ENCODE measurements at places on chromosomes 5 and 9.

- no peak for DNase-seq
Measured at GRCh38 chr5:110840347-110840960, 101.6 kb downstream of the SLC25A46 start.

GRCh38 chr9:37840560-37841194, 40.1 kb downstream of the DCAF10 start:
- no peak for DNase-seq

DNA sequence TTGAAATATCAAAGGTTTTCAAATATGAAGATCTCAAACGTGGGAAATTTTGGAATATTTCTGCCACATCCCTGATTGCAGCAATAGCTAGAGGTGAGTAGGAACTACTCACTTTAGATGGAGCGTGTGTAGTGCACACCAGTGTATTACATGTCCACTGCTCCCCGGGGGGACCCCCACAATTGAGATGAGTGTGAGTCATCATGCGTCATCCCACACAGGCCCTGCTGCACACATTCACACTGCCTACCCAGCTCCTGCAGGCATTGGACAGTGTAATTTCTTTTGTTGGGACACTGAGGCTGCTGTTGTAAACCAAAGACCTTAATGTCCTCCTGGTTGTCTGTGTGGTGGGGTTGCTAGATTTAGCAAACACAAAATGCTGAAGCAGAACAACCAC, 280.0 kb downstream of the GAS1 start:
- DNase-seq = no peak

DNA sequence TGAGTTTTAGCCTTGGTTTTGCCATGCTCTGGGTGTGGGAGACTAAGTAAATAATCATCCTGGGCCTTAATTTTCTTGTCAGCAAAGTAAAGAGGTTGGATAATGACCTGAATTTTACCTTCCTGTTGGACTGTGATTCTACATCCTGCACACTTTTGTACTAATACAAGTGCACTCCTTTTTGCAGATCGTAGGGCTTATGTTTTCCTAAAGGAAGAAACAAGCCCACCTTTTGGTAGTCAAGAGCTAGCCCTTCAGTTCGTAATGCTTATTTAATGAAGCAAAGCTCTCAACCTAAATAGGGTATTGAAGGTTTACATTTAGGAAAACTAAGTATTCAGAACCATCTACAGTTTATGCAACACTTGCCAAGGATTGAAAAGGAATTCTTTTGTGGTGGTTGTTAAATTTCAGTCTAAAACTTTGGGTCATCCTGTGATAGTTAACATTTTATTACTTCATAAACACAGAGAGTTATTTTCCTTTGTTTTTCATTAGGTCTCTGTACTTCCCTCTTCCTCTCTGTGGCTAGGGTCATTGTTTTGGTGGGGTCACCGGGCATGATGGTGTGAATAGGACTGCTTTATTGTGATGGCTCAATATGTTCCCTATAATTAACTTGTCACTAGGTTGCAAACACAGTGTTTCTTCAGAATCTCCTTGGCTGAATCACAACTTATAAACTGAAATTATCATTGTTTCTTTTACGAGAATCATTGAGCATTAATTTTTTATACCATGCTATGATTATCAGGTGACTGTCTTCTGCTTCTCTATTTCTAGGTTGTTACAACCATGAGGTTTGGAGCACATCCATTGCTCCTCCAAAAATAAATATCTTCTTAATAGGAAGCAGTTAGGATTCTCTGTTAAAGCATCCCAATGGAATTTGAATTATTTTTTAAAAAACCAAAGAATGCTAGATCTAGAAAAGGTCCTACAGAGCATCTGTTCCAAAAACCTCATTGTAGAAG, 28.5 kb downstream of the SPINK5 start:
- no peak for DNase-seq

GRCh38 chr9:72812559-72813111, 140.2 kb downstream of the ALDH1A1 start:
- DNase-seq = no peak

- DNase-seq = no peak
Measured at GRCh38 chr5:135456238-135457099, 4.3 kb upstream of the TIFAB start.

- no peak for DNase-seq
Measured at GRCh38 chr5:172647352-172648012, 6.4 kb downstream of the NEURL1B start.

DNA sequence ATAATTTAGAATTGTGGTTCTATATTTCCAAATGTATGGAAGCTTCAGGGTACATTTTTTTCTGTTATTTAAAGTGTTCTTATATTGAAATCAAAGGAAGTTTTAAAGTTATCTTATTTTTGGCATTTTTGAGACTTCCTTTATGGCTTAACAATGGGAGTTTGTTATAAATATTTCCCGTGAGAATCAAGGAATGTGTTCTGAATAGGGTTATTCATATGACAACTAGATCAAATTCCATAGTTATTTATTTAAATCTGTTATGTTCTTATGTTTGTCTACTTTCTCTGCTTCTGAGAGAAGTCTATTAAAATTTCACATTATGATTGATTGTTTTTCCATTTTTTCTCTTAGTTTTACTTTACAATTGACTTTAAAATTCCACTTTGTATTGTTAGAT, 135.1 kb downstream of the ADAMTS16 start:
- DNase-seq = no peak

- no peak for DNase-seq
Measured at GRCh38 chr5:16492398-16493140, 27.0 kb upstream of the ZNF622 start.

DNA sequence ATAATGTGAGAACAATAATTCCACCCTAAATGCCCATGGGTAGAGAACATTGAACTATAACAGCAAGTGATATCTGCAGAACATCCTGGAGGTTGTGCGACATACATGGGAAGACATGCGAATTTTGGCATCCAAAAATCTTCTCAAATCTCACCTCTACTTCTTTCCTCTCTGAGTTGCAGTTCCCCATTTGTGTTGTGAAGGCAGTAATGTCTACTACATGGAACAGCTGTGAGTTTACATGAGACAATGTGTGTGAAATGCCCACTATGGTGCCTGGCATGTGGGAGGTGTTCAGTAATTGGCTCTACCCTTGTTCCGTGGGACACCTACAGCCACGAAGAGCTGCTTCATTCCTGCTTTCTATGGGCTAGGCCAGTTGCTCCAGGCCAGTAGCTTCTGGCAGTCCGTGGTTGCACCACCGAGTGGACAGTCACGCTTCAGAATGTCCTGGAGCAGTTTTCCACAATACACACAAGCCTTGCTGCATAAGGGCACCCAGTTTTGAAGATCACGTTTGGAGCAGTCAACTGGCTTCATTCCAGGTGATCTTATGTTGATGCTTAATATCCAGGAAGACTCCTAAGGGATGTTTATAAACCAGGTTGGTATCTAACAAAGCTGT, 297.7 kb downstream of the DEPDC1B start:
- DNase-seq = no peak

- DNase-seq = no peak
Measured at GRCh38 chr5:395921-396530, 47.0 kb upstream of the EXOC3 start.

DNA sequence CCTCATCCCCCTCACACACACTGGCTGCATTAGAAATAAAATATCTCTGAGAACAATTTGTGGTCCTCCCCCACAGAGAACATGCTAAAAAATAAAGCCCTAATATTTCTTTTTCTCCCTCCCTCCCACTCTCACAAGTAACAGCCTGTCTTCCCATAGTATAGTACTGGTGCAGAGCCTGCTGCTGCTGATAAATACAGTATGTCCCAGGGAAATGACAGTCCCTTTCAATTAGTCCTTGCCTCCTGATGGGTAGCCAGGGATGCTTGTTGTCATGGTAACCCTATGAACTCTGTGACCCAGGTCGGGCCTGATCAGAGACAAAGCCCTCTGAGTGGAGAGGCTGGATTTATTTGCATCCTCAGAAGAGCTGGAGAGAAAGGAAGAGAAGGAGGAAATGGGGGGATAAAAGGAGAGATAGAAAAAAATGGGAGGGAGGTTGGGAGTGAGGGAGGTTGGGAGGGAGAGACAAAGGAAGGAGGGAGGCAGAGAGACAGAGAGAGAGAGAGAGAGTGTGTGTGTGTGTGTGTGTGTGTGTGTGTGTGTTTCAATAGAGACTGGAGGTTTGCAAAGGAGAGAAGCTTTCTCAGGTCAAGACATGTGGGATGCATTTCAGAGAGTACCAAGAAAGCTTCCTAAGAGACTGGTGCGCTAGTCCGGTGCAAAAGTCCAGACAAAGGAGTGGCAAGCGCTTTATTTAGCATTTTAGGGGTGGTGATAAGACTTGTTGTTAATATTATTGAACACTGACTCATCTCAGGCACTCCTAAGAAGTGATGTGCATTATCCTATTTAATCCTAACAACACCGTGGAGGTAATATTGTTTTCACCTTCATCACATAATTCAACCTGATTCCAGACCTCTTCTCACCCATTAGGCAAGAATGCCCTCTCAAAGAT, 260.8 kb downstream of the FAM114A2 start:
- DNase-seq = no peak

DNA sequence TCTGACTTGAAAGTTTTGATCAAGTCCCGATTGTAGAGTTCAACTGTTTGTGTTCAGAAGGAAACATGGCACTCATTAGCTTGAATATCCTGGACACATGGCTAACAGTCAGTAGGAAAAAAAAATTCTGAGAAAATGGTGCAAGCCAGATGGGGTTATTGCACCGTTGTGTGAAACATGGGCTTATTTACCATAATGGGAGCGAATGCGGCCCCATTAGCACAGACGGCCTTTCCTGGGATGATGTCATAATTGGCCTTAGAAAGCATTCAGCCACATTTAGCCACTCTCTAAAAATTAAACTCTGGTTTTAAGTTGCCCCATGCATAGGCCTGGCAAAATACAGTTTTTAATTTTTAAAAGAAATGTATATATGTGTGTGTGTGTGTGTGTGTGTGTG, 112.1 kb downstream of the IRX2 start:
- no peak for DNase-seq

DNA sequence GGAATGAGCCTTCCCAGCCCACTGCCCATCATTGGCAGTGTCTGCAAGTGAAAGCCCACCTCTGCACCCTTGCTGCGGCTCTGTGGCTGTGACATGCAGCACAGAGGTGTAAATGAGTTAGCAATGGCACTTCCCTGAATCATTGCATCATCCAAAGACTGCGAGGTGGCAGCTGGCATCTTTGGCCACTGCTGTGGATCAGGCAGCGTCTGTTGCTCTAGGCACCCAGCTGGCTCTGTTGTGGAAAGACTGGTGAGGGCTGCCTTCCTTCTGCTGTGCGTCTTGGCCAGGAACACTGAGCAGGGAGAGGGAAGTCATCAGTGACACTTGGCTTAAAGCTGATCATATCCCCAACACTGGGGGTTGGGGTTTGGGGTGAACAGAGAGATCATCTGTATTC, 64.5 kb downstream of the MFAP3 start:
- no peak for DNase-seq

DNA sequence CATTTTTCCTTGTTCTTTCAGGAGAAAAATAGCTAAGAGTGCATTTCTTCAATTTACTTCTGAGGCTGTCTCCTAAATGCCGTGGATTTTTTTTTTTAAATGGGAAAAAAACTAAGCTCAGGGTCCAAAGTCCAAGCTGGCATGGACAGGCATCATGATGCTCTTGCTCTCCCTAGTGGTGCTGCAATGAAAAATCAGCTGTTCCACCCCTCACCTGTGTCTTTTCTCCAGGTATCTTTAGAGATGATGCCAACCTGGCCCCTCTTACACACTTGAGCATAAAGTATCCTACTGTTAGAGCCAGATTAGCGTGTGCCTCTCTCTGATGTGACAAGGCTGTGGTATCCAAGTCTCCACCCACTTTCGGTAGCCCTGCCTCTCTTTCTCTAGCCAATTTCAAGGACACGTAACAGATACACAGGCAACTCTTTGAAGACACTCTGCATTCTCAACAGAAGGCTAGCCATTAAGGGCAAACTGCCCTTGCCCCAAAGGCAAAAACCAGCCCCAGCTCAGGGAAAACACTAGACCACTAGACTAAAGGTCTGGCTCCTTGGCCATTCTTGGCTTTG, 208.8 kb downstream of the SAXO1 start:
- no peak for DNase-seq

DNA sequence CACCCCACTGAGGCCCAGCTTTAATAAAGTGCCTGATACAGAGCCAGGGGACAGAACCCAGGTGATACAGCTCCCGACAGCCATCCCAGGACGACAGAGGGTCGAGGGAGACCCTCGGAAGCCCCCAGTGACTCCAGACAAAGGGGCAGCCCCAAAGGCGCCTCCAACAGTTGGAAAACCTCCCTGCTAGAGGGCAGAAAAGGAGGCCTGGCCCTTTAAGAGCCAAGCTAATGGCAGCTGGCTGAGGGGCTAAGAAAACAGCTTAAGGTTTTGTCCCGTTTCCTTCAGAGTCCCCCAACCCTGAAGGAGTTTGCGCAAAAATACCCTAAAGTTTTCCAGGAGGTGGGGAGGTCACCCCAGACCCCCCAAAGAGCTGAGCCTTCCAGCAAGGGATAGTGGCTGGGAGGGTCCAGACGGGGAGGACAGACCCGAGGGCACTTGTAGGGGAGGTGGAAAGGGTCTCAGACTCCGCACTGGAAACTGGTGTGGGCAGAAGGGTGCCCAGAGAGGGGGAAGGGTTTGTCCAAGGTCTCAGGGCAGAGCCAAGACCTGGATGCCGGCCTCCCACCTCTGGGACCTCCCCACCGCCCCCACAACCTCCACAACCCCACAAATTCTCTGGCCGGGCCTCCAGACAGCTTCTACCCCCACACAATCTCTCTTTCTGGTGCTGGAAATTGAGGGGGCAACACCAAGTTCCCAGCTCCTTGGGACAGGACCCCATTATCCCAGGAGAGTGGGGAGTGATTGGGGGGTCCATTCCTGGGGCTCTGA, 8.2 kb upstream of the AK1 start:
- DNase-seq = no peak

GRCh38 chr9:132216861-132217619, 55.2 kb downstream of the NTNG2 start:
- DNase-seq = no peak

GRCh38 chr9:133943781-133944745, 48.1 kb downstream of the VAV2 start:
- no peak for DNase-seq

DNA sequence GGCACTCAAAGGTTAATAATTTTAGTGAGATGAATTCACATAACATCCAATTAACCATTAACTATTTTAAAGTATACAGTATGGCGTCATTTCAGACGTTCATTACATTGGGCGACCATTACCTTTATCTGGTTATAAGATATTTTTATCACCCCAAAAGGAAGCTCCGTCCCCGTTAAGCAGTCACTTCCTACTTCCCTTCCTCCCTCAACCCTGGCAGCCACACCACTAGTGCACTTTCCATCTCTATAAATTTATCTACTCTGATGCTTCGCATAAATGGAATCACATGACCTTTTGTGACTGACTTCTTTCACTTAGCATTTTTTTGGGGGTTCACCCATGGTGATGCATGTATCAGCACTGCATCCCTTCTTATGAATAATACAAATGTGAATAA, 168.3 kb upstream of the PUM3 start:
- no peak for DNase-seq

- no peak for DNase-seq
Measured at GRCh38 chr5:152701305-152701949, 296.3 kb upstream of the NMUR2 start.

- no peak for DNase-seq
Measured at GRCh38 chr9:4293293-4293941, 6.5 kb downstream of the GLIS3 start.

GRCh38 chr9:112890106-112891081, at the start of gene SLC46A2:
SLC46A2 (minus strand) TSS chr9:112890876; CDS start chr9:112890681, 195 bp downstream.
- no peak for DNase-seq

Measured in stimulated activated CD4-positive, alpha-beta T cell treated with anti-CD3 and anti-CD28 coated beads, TNF-alpha, amount 100 ng/mL, for 1 hour (primary cell).